ENCODE measurements at places on chromosomes 16 and 17. TPM values are rescaled to one million over a fixed set of nuclear protein-coding genes. Genes with fewer than 3 reads are reported as not detected.

GRCh38 chr16:70753694-70754325 is 47.1 kb downstream of the VAC14 start:
- no peak for DNase-seq

The MPP2 gene
- 1.3 TPM for total RNA-seq

- DNase-seq: no peak
Measured at GRCh38 chr16:53792161-53792951, 88.4 kb downstream of the FTO start.

- no peak for DNase-seq
Measured at GRCh38 chr16:48479955-48480354, 94.7 kb upstream of the SIAH1 start.

GRCh38 chr16:30802936-30803335 is 15.9 kb upstream of the ZNF629 start:
- DNase-seq: no peak

- DNase-seq: peak; percentile 70
Measured at GRCh38 chr17:57810721-57811637, 38.9 kb downstream of the MRPS23 start.

DNA sequence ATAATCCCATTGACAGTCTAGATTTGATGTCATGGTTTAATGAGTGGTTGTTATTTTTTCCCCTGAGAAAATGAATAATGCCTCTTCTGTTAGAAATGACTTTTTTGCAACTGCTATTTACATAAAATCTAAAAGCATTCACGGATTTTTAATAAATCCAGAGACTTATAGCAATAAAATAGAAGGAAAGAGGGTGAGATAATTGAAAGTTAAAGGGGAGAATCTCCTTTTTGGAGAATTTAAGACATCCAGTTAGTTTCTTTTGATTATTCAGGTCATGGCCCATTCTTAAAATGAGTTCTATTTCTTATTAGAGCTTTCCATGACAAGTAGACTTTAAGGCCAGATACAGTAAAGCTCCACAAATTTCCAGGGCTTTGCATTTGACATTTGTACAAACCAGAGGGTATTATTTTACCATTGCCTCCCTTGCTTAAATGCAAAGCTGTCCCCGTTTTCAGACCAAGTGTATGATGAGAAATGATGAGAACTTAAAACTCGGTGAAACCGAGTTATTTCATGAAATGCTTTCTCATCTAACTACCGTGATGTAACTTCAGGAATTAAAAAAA is 789.0 kb upstream of the SOX9 start:
- no peak for DNase-seq

The KRT12 gene
- total RNA-seq: not detected
